GOT3 (cell line): ENCODE measurements at places on chromosomes 6 and 20.

DNA sequence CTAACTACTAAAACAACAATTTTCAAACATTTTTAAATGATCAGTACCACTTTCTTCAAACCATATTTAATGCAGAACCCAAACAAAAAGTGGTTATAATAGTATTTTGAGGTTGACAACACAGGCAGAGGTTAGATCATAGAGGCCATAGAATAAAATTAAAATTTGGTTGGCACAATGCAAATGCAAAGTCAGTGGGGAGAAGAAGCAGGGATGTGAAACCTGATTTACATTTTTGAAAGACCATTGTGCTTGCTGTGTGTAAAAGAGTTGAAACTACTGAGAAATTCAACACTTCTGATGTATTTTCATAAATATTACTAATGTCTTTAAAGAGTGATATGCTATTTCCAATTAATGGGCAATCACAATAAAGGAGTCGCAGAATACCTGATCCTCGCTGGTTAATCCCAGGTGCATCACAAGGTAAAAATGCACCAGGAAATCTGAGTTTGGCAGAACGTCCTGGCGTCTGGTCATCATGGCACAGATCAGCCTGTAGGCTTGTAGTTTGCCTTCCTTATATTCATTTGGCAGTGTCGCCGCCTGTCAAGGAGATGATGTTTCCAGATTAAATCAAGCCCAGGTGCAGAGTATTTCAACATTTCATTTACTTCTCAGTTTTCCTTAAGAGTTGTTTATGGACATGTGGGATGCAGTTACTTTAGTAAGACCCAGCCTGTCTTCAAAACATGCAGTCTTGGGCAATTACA is 141.2 kb downstream of the RALGAPA2 start:
- DNase-seq, result no peak

DNA sequence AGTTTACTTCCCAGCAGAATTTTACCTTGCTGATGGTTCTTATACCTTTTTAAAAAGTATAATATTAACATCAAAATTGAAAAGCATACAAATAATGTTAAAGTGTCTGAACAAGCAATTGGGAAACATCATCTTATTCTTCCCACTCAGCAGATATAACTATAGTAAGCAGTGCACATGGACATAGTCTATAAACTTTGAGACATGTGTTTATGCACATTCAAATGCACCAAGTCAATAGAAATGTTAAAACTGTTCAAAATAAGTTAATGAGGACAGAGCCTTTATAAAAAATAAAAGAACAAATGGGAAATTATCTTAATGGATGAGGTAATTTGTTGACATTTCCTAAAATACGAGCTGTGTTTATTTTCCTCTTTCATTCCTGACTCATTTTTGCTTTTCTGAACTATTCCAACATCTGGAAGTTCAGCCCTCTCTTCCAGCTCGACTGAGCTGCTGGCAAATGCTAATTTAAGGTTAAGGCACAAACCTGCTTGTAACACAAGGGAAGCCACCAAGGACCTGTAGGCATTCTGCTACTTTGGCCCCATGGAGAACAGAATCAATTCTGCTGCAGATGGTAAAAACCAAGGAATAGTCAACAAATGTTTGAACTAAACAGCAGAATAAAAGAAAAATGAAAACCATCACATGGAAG is 110.3 kb upstream of the MAP3K4 start:
- no peak for DNase-seq

DNA sequence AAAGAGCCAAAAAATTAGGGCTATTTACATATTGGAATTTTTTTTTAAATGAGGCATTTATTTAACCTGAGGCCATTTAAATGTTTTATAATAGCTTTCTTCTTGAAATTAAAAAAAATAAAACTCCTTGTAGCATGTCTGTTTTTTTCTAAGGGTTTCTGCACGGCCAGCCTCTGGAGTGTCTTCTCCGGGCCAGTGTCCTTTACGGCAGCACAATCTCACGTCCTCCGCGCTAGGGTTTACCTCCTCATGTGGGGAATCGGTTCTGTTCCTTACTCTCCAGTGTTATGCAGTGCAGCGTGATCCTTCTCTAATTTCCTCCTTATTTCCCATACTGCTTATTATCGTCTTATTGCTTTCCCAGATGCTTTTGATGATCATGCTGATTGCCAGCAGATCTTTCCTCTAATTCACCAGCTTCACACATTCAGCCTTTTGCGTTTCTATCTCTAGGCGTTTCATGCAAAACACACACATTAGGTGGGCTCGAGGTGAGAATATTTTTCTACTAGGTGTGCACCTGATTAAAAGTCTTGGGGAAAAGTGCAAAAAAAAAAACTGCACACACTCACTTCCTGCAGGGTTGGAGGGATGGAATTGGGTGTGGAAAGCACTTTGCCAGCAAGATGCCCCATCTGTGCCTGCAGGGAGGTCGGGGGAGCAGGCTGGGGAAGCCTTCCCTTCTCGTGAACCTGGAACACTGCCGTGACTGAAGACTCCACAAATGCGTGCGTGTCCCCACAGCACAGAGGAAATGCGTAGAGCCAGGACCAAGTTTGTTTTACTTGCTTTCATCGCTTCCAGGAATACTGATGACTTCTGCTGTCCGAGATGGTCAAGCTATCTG is 56.1 kb downstream of the PSMG4 start:
- no peak for DNase-seq

DNA sequence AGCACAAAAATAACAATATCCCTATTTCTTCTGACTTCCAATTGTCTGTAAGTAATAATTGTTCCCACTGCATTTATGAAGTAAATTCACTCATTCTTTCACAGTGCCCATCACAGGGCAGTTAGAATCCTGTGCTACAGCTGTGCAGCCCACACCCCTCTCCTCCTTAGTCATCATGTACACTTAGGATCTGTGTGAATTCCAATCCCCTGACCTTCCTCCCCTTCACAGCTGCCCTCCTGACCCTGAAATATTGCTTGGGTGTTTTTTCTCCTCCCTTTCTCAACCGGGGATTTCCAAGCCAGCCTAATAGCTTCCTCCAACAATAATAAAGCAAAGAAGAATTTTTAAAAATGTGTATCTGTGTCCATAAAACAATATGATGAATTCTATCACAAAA is 91.5 kb upstream of the BEND6 start:
- DNase-seq, result no peak

- no peak for DNase-seq
These were observed 68.2 kb downstream of the PHACTR3 start for GRCh38 chr20:59672576-59672975.

DNA sequence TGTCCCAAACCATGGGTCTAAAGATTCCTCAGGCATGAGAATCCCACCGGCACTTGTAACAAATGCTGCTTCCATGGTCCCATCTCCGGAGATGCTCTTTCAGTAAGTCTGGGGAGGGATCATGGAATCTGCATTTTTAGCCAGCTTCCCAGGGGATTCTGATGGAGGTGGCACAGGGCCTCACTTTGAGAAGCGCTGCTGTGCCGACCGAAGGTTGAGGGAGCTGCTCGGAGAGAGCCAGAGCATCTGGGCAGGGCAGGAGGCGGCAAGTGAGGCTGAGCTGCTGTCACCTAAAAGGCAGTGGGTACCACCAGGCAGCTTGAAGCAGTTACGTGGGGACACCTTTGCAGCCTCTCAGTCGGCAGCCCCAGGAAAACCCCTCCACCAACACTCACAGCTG is 100.2 kb upstream of the CDYL start:
- DNase-seq, result no peak

GRCh38 chr6:101195588-101195987 is 197.9 kb upstream of the GRIK2 start:
- no peak for DNase-seq

DNA sequence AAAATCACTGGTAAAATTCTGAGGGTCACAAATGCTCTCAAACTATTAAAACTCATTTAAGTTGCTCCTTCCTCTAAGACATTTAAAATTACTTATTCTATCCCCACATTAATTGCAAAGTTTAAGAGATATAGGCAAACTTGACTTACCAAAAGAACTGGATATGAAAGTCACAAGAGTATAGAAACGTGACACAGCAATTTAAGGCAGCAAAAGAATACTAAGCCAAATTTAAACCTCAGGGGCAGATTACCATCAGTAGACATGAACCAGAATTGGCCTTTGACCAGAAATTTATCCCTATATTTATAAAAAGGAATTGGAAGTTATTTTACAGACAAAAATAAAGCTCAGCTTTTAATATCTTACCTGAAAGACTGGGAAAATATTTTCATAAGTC is 56.0 kb downstream of the MAP3K7 start:
- no peak for DNase-seq

DNA sequence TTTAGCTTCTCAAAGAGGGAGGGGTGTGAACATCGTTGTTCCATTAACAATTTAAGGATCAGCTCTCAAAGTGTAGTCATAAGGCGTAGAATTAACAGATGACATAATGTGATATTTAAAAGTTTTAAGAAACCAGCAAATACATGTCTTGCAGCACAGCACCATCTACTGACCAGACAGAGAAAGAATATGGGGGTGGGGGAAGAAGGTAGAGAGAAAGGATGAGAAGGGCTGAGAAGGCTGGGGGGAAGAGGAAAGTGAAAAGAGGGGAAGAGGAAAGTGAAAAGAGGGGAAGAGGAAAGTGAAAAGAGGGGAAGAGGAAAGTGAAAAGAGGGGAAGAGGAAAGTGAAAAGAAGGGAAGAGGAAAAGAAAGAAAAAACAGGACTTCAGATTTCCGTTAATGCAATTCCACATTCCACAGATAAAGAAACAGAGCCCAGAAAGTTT is 80.9 kb downstream of the HAO1 start:
- no peak for DNase-seq
